ENCODE measurements at places on chromosomes 16 and 17. TPM values are rescaled to one million over a fixed set of nuclear protein-coding genes. Genes with fewer than 3 reads are reported as not detected.

The WFIKKN2 gene
- under 0.01 TPM for total RNA-seq

The FA2H gene
- not detected for total RNA-seq

The GNAO1 gene
- under 0.01 TPM for total RNA-seq

The CIBAR2 gene
- not detected for total RNA-seq

The MON1B gene
- 10.2 TPM for total RNA-seq

The SAMD14 gene
- total RNA-seq: 1.8 TPM

The KCNH6 gene
- total RNA-seq: not detected

The FOXC2 gene
- total RNA-seq: 1.2 TPM

The ABAT gene
- total RNA-seq: 1.2 TPM
